ENCODE measurements at places on chromosomes 2 and 18. TPM values are rescaled to one million over a fixed set of nuclear protein-coding genes. Genes with fewer than 3 reads are reported as not detected.

Gene GRHL1
- polyA plus RNA-seq: 7.3 TPM

Gene ST6GAL2
- 23.7 TPM for polyA plus RNA-seq

Gene BBS5
- 10.6 TPM for polyA plus RNA-seq

Gene CYP27C1
- polyA plus RNA-seq: 7.2 TPM

Gene KCNG2
- 0.46 TPM for polyA plus RNA-seq

Gene KCTD1
- polyA plus RNA-seq: 69.4 TPM

Gene CACNB4
- 5.9 TPM for polyA plus RNA-seq

Gene ALPP
- polyA plus RNA-seq: 0.13 TPM

Gene ACOXL
- 0.61 TPM for polyA plus RNA-seq

Gene FAM237A
- not detected for polyA plus RNA-seq

Gene CCDC85A
- 2.0 TPM for polyA plus RNA-seq

Gene GALR1
- polyA plus RNA-seq: 0.14 TPM

Gene RAX
- not detected for polyA plus RNA-seq

Gene FEV
- not detected for polyA plus RNA-seq

Gene MAPK4
- polyA plus RNA-seq: 10.2 TPM

Gene MGAT4A
- 26.6 TPM for polyA plus RNA-seq

Gene KCNJ3
- polyA plus RNA-seq: 6.9 TPM

Gene TNFAIP6
- polyA plus RNA-seq: 1.8 TPM

Gene SCYGR5
- not detected for polyA plus RNA-seq

Gene PRKAG3
- polyA plus RNA-seq: 0.17 TPM

Gene KRCC1
- 55.8 TPM for polyA plus RNA-seq

Gene ANTXR1
- polyA plus RNA-seq: 73.7 TPM

Gene PAIP2B
- polyA plus RNA-seq: 14.9 TPM

Gene SCN1A
- 0.10 TPM for polyA plus RNA-seq

Gene ATP6V1C2
- polyA plus RNA-seq: 8.3 TPM

Gene TBR1
- 0.04 TPM for polyA plus RNA-seq

Gene FOXD4L1
- polyA plus RNA-seq: 0.20 TPM

Gene ASB18
- polyA plus RNA-seq: not detected

Gene VWA3B
- polyA plus RNA-seq: 0.25 TPM

Gene SKA1
- 7.6 TPM for polyA plus RNA-seq

Gene METTL4
- 21.0 TPM for polyA plus RNA-seq

Gene IL37
- polyA plus RNA-seq: not detected

Gene PER2
- polyA plus RNA-seq: 8.7 TPM

Gene TCF23
- 0.76 TPM for polyA plus RNA-seq

Gene CD28
- polyA plus RNA-seq: 1.6 TPM

Gene FSIP2
- 2.5 TPM for polyA plus RNA-seq

Gene EVX2
- not detected for polyA plus RNA-seq

Gene RFTN2
- 19.9 TPM for polyA plus RNA-seq

Gene CD226
- polyA plus RNA-seq: 3.3 TPM

Gene IL1F10
- not detected for polyA plus RNA-seq

Gene CMPK2
- 3.2 TPM for polyA plus RNA-seq

Gene ECEL1
- 15.7 TPM for polyA plus RNA-seq

Gene DSG4
- not detected for polyA plus RNA-seq

Gene NGEF
- 3.0 TPM for polyA plus RNA-seq

Gene GALNT14
- polyA plus RNA-seq: 37.9 TPM

Gene CD8A
- polyA plus RNA-seq: 0.45 TPM

Gene B4GALT6
- polyA plus RNA-seq: 15.1 TPM

Gene ZFAND2B
- 45.0 TPM for polyA plus RNA-seq

Gene PDE1A
- 16.9 TPM for polyA plus RNA-seq

Gene CPO
- 1.8 TPM for polyA plus RNA-seq

Gene SERPINB3
- polyA plus RNA-seq: not detected

Measured in left renal cortex interstitium (tissue), 4 donors.